MG63 (cell line): ENCODE measurements at places on chromosomes 5 and 9. TPM values are rescaled to one million over a fixed set of nuclear protein-coding genes. Genes with fewer than 3 reads are reported as not detected.

The IFNK gene
- total RNA-seq = not detected in 2 replicates

- DNase-seq = no peak
Measured at GRCh38 chr5:149326611-149327010, 18.7 kb upstream of the GRPEL2 start.

GRCh38 chr5:169001394-169001793 lies 299.5 kb downstream of the SLIT3 start:
- DNase-seq = no peak

The IL31RA gene
- total RNA-seq = 0.63 TPM in 1 of 2 replicates, not detected in the other

The C5orf52 gene
- total RNA-seq = not detected in 2 replicates

DNA sequence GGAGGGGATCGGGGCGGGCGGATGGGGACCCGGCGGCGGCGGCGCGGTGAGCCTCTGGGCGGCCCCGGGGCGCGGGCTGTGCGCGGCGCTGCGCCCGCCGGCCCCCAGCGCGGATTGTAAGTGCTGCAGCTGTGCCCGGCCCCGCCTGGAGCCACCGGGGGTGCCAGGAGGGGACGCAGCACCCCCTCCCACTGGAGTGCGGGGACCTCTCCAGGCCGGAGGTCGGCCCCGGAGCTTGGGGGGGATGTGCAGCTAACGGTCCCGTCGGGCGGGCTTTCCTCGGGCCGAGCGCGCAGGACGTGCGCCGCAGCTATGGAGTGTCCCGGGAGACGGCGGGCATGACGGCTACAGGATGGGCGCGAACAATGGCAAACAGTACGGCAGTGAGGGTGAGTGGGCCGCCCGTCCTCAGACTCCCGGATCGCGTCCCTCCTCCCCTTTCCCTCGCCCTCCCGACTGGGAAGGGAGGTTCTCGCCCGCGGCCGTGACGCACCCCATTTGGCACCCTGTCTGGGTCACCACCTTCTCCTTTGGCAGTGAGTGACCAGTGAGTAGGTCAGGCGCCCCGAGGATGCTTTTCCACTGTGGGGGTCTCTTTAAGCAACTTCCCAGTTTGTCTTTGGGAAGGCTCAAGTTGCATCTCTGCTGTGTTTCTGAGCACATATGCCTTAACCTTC lies 483 bp downstream of the FBXL7 start:
- peak; percentile 87 for DNase-seq
